ENCODE measurements at places on chromosomes 3 and 15. TPM values are rescaled to one million over a fixed set of nuclear protein-coding genes. Genes with fewer than 3 reads are reported as not detected.

DNA sequence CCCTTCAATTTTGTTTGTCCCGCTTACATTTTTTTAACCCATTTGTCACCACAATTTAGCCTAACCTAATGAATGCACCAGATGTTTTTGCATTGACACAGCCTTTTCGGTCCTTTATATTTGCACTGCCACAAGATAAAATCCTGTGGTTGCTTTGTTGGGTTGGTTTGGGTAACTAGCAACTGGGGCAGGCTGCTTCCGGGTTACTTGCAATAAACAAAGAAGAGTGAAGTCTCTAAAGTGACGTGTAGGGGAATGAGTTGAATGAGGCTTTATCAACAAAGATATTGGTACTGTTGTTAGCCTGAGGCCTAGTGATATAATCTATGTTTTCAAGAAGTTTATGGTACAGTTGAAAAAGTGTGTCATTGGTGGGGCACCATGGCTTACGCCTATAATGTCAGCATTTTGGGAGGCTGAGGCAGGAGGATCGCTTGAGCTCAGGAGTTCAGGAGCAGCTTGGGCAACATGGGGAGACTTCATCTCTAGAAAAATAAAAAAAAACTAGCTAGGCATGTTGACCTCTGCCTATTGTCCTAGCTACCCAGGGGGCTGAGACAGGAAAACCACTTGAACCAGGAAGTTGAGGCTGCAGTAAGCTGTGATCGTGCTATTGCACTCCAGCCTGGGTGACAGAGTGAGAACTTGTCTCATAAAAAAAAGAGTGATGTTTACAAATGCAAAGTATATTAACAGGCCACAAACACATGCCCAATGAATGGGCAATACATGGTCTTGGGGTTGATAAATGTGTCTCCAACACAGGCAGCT lies 121.8 kb downstream of the OXSM start:
- no peak for DNase-seq

DNA sequence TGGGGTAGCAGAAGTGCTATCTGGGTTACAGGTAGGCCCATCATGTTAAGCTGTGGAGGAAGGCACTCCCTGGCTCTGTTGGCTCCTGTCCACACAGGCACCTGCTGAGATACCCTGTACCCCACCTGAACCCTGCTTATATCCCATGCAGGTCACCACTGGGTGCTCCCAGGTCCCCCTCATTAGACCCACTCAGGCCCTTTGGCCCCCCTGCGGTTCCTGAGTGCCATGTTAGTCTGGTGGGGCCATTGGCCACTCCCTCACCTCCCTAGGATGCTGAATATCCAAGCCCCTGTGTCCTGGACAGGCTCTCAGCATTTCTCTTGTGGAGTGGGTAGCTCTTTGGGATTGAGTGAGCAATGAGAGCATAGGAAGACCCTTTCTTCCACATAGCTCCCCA lies 128.2 kb downstream of the EPHB1 start:
- no peak for DNase-seq

DNA sequence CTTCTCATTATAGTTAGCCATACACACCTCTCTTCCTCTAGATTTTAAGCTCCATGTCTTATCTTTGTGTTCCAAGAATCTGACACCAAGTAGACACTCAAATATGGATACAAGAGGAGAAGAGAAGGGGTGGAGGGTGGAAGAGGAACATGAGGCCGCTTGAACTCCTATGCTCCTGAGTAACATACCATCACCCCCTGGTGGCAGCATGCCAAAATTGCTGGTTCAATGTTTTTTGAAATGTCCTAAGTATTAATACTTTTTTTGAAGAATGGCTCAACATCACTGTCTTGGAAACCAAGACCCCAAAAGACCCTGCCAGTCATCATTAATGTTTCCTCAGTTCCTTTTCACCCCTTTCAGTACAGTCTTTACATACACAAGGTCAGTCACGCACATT lies 71.8 kb upstream of the HACD2 start:
- DNase-seq, result no peak

Gene NOX5
- total RNA-seq, result not detected

DNA sequence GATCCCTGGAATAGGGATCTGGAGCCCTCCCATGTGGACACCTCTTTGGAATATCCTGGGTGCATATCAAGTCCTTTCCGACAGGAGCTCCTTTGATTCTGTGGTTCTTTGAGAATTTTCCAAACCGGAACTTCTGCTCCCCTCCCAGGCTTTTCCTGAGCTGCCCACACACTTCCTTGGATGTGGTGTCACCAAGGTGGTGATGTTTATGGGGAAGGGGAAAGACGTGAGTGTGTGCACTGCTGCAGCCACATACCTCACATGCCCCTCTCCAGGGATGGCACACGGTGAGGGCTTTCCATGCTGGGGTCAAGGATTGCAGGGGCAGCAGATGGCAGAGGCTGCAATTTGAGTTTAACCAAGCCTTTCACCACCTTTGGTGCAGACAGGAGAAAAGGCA lies 27.9 kb upstream of the PSTPIP1 start:
- DNase-seq, result no peak

Measured in SJSA1 (cell line).